AG09319 (cell line): ENCODE measurements at places on chromosomes 3 and 15.

- DNase-seq, result no peak
Measured at GRCh38 chr3:37217098-37217849, 42.9 kb upstream of the LRRFIP2 start.

- DNase-seq, result no peak
Measured at GRCh38 chr3:10224794-10225665, 23.2 kb upstream of the TATDN2 start.

DNA sequence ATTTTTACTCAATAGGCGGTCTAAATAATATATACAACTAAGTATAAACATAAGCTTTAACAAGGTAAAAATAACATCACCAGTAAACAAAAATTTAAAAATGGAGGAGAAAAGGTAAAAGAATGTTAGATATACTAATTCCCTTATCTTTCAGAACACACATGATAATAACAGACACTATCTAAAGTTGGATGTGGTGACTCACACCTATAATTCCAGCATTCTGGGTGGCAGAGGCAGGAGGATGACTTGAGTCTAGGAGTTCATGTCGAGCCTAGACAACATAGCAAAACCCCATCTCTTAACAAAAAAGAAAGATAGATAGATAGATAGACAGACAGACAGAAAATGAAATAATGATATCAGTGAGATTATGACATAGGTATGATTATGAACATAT is 85.1 kb downstream of the STAG1 start:
- DNase-seq, result no peak

DNA sequence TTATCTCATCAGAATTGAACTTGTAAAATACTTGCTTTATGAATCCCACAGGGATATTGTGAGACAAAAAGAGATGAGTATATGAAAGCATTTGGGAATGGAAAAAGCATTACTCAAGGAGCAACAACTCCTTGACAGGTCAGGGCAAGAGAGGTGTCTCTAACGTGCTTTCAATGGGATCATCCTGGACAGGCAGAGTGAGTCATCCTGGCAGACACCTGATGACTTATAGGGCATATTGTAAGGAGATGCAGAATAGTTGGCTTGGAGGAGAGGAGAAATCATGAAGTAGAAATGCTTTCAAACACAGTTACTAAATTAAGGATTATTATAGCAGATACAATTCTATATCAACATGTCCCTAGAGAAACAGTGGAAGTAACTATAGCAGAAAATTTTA is 71.9 kb upstream of the THSD4 start:
- no peak for DNase-seq

DNA sequence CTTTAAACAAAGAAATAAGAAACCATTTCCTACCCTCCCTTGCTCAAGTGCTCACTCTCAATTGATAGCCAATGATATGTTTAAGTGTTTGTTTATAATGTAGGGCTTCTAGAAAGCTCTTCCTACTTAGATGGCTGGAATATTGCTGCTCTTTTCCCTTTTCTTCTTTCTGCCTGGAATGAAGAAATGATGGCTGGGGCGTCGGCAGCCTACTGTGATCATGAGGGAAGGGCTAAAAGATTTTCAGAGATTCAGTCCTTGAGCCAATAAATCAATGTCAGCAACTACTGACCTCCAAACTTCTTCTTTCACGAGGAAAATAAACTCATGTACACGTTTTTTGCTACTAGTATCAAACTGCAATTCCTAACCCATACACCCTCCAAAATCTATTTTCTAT is 2.1 kb upstream of the GPR27 start:
- DNase-seq, result no peak

GRCh38 chr15:82186719-82187406 is 75.7 kb downstream of the EFL1 start:
- DNase-seq, result no peak

DNA sequence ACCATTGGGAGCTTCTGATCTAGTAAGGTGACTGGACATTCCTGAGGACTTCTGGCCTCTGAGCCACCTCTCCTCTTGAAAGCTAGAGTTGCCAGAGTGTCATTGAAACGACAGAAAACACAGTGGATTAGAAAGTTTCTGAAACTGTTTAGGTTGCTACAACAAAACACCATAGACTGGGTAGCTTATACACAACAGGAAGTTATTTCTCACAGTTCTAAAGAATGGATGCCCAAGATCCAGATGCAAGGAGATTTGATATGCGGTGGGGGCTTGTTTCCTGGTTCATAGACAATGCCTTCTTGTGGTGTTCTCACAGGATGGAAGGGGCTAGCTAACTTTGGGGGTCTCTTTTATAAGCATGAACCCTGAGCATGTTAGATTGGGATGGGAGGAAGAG is 43.3 kb upstream of the ZNF385D start:
- no peak for DNase-seq

DNA sequence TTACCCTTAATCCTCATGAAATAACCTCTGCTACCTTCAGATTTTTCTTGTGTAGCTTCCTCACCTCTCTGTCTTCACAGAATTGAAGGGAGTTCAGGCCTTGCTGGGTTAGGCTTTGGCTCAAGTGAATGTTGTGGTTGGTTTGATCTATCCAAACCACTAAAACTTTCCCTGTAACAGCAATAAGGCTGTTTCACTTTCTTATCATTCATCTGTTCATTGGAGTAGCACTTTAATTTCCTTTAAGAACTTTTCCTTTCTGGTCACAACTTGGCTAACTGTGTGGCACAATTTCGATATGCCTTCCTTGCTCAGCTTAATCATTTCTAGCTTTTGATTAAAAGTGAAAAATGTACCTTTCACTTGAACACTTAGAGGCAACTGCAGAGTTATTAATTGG is 129.8 kb downstream of the NR1I2 start:
- DNase-seq, result no peak

GRCh38 chr3:18891641-18892040 is 256.7 kb upstream of the KCNH8 start:
- DNase-seq, result no peak

DNA sequence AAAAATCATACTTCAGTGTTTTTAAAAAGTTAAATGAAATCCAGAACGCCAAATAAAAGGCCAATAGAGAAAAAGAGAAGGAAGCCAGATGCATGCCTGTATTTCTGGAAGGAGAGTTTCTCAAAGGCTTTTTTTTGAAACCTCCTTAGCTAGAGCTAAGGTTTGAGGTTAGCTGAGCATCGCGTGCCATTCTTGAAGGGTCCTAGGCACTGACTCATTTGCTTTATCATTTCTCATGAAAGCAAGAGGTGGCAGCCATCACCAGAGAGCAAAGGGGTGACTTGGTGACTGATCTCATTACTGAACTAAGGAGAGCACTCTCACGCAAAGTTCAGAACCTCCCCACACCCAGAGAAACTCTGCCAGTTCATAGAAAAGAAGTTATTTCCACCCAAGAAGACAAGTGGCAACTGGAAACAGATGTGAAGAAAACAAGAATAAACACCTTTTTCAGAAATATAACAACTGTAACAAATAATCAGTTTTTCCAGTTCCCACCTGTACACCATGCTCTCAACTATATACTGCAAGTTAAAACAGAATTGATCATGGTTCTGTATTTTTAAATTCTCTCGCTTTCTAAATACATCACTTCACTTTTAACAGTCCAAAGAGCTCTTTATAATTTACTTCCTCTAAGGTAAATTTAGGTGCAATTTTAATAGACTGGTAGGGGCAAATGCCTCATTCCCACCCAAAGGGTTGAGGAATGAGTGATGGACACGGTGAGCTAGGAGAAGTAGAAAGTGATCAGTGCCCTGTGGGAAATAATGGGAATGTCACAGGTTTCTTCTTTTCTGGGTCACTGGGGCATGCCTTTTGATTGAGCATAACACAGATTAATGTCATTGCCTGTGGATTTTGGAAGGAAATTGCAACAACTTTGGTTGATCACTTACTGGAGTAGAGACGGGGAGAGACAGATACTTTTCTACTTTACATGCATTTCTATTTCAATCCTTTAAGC is 24.7 kb downstream of the GPR15 start:
- no peak for DNase-seq

DNA sequence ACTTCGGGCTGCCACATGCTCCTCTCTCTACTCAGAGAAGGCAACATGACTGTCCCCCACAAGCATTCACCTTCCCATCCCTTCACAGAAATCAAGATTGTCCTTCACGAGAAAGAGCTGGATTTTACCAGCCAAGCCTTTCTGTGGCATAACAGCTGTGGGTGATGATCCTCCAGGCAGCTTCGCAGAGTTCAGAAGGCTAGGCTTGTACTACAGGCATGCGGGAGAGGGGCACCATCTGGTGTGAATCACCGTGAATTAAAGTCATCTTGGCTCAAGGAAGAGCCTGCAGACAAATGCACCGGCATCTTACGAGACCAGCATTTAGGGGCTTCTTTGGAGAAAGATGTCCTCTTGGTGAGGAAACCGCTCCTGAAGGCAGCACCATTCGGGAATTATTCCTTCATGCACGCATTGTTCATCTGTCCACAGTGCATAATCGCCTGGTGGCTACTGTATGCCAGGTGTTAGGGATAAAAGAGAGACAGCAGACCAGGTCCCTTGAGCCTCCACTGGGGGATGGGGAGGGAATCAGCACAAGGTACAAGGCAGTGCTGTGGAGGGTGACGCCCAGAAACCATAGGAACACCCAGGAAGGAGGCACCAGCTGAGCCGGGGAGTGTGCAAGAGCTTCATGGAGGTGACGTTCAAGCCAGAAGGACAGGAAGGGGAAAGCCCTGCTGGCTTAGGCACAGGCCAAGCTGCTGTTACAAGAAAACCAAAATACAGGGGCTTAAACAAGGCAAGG is 108.6 kb downstream of the TMEM266 start:
- DNase-seq, result no peak

DNA sequence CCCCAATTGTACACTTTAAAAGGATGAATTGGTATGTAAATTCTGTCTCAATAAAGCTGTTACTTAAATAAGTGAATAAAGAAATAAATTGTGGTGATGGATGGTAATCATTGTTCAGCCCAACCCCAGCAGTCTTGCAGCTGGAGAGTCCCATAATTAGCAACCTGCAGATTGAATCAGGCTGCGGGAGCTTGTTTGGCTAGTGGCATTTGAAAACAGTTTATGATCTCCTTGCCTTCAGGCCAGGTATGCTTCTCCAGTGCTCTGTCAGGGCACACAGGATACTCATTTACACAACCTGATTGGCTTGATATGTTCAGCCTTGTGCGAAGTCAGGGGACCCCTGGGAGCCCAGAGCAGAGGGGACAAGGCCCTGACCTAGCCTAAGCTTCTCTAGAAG is 16.5 kb upstream of the TSEN2 start:
- DNase-seq, result no peak

- no peak for DNase-seq
Measured at GRCh38 chr3:61520966-61521628, 40.3 kb upstream of the PTPRG start.

DNA sequence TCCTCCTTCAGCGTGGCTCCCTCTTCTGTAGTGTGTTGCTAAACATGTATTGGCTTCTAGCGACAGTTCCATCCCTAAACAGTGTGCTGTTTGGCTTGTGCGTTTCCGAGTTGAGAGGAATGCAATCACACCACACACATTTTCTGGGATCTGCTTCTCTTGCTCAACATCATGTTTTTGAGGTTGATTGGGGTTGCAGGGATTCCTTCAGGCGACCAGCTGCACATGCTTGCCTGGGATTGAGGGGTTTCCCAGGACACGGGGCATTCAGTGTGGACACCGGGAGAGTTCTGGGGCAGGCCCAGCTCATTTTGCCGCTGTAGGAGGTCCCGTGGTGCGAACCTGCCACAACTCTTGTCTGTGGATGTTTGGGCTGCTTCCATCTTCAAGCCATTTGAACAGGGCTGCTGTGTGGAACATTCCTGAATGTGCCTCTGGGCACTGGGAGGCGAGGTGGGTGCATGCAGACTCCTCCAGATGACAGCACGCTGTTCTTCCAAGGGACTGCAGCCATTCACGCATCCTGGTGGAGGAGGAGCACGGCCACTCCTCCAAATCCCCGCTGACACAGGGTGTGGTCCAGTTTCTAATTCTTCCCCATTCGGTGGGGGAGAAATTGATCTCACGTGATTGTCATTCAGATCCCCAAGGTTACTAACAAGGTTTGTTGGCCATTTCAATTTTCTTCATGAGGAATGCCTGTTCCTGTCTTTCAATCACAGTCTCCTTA is 82.8 kb downstream of the PLXNA1 start:
- DNase-seq, result no peak
